NAMALWA (cell line): ENCODE measurements at places on chromosomes 4 and X.

GRCh38 chr4:146932116-146932515, 13.5 kb downstream of the TTC29 start:
- DNase-seq, result no peak

- no peak for DNase-seq
These were observed 165.8 kb downstream of the GASK1B start for GRCh38 chr4:158006990-158007389.

DNA sequence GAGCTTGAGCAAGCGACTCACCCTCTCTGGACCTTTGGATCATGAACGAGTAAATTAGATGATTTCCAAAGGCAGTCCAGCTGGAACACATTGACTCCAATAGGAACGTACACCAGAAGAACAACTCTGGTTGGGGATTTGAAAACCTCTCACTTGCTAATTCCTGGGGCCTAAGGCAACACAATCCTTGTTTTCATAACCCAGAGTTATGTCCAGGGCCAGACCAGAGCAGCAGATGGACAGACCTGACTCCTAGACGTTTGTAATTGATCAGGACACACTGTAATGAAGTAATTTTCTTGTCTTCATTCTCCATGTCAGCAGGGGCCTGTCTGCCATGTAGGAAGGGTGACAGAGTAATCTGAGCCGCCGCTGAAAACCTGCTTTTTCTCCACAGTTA, 283.9 kb downstream of the IDS start:
- no peak for DNase-seq

GRCh38 chr4:22787753-22788375, 95.1 kb downstream of the GBA3 start:
- DNase-seq, result no peak

DNA sequence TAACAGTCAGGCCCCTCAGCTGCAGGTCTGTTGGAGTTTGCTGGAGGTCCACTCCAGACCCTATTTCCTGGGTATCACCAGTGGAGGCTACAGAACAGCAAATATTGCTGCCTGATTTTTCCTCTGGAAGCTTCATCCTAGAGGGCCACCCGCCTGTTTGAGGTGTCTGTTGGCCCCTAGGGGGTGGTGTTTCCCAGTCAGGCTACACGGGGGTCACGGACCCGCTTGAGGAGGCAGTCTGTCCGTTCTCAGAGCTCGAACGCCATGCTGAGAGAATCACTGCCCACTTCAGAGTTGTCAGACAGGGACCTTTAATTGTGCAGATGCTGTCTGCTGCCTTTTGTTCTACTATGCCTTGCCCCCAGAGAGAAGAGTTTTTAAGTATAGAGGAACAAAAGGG, 160.8 kb downstream of the DKK2 start:
- DNase-seq, result no peak

DNA sequence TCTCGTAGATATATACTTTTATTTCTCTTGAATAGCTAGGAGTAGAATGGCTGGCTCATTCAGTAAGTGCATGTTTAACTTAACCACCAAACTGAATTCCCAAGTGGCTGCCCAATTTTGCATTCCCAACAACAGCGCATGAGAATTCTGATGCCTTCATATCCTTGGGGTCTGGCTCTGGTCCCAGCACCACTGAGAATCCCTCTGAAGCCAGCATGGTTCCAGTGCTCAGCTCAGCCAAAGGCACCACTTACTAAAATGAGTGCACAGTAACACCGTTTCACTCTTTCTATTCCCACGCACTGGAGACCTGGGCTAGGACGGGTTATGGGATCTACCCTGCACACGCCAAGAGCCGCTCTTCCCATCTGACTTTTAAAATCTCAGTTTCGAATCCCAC, 60.4 kb downstream of the CASP3 start:
- DNase-seq, result no peak

GRCh38 chr4:22780317-22780716, 87.6 kb downstream of the GBA3 start:
- no peak for DNase-seq

DNA sequence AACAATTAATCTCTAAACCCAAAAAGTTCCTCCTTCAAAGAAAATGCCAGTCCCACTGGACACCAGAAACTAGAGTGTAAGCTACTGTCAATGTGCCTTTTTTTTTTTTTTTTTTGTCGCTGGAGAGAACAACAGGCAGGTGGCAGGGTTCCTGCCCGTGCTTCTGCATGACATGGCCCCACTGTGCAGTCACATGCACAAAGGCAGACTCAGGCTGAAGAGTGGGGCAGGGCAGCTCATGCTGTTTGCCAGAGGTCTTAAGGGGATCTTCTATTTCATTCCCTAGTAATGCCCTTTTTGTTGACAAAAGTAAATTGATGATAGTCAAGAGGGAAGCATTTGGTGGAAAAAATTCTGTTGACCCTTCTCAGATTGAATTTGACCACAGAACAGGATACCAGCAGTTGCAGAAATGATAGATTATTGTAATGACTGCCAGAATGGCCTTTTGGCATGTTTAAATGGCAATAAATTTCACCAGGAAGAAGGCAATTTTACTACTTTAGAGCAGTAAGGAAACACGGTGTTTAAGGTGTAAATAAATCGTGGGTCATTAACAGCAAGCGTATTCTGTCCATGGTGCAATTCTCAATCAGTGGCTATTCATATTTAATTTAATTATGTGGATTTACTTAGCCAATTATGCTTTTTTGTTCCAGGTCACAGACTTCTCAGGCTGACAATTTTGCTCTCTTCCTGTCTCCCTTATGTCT, 80.9 kb downstream of the NKX6-1 start:
- DNase-seq, result no peak

- DNase-seq, result no peak
These were observed 101.3 kb downstream of the SLC2A9 start for GRCh38 chr4:9920029-9920428.

DNA sequence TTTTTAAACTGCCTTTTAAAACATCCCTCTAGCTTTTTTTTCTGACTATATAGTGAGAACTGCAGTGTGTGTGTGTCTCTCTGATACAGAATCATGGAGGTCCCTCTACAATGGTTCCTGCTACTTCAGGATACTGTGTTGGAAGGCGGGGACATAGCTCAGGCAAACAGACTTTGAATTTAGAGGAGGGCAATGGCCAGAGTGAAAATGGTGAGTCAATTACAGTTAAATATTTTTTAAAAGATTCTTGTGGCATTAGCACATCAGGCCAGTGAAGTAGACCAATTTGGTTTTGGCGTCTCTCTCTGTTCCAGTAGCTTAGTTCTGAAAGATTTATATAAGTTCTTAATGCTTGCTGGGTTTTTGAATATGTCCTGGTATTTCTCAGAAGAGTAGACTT, 47.1 kb downstream of the ALG13 start:
- DNase-seq, result no peak

DNA sequence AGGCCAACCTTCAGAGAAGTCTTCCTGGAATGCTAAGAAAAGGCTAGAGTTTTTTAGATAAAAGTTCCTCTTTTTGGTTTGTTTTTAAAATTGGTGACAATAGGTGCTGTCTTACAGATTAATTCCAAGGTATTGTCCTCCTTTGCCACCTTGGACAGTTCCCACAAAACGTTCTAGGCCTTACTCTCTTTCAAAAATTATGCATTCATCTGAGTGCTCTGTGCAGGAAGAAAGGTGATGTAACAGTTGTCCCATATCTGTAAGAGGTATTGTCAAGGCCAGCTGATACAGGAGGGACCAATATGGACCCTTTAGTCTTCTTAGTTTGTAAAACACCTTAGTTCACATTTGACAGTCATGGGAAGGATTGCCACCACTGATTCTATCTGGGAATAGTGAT, 15.9 kb upstream of the CXCL5 start:
- DNase-seq, result no peak

GRCh38 chr4:38111024-38111423, 150.8 kb downstream of the PTTG2 start:
- DNase-seq, result no peak

DNA sequence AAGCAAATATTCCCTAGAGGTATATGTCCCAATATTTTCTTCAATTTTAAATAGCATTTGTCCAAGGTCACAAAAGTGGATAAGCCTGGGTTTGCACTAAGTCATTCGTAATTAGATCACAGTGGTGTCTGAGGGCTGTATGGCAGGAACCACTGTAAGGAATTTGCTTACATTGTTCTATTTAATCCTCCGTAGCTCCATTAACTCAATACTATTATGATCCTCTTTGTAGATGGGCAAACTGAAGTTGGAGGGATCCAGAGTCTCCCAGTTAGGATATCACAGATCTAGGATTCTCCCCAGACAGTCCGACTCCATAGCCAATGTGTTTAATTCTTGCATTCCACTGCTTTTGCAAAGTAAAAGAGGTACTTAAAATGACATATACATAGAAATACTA, 242.7 kb upstream of the DCAF8L1 start:
- no peak for DNase-seq

GRCh38 chr4:24937917-24938281, 25.1 kb upstream of the CCDC149 start:
- DNase-seq, result no peak

DNA sequence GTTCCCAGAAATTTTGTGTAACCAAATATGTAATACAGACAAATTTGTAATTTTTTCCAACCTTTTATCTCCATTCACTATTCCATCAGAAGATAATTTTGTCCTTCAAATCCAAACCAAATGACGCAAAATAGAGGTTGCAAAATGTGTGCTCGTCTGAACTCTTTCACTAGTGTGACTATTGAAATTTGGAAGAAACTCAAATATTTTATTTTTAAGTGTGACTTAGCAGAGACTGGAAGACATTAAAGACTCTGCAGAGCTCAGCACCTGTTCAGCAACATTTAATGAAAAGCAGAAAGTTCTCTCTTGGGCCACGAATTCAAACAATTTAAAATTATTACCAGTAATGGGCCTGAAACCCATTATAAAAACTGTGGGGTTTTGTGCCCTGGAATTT, 30.0 kb upstream of the APELA start:
- no peak for DNase-seq

GRCh38 chr4:154471526-154472331, 19.9 kb downstream of the DCHS2 start:
- no peak for DNase-seq

DNA sequence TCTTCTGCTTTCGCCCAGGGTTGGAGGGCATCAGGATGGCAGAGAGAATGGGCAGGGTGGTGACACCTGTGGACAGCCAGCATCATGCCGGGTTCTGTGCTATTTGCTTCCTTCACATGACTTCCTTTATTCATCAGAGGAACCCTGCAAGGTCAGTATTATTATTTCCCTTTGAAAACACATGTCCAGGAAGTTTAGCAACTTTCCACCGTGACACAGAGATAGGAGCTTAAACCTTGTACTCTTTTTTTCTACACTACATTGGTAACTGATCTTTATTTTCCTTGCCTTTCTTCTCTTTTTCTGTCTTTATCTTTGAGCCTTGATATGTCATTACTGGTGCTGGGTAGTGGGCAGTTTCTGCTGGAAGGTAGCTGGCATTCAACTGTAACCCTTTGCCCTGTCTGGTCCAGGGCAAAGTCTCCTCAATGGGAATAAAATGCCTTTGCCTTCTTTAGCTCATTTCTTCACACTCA, 5.0 kb upstream of the MGST2 start:
- DNase-seq, result no peak

DNA sequence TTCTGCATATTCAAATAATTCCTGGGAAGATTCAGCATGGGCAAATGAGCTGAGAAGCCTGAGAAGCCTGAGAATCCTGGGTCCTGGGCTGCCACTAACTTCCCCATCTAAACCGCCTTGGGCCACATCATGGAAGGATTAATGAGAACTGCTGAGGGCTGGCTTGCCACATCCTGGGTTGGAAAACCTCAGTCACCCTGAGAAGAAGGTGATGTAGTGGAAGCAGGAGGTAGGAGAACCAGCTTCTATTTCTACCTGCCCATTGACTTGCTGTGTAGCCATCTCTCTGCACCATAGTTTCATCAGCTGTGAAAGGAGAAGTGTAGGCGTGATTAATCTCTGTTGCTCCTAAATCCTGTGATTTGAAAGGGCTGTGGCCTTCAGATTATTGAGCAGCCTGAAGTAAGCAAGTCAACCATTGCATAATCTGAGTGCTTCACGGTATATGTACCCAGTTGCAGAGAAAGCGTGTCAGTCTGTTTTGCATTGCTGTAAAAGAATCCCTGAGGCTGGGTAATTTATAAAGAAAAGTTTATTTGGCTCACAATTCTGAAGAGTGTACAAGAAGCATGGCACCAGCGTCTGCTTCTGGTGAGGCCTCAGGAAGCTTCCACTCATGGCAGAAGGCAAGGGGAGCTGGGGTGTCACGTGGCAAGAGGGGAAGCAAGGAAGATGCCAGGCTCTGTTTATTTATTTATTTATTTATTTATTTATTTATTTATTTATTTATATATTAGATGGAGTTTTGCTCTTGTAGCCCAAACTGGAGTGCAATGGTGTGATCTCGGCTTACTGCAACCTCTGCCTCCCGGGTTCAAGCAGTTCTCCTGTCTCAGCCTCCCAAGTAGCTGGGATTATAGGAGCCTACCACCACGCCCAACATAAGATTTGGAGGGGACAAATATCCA, 140.9 kb upstream of the ATP6AP2 start:
- DNase-seq, result no peak

- DNase-seq, result no peak
These were observed 610.7 kb upstream of the ADGRL3 start for GRCh38 chr4:60589425-60589824.

DNA sequence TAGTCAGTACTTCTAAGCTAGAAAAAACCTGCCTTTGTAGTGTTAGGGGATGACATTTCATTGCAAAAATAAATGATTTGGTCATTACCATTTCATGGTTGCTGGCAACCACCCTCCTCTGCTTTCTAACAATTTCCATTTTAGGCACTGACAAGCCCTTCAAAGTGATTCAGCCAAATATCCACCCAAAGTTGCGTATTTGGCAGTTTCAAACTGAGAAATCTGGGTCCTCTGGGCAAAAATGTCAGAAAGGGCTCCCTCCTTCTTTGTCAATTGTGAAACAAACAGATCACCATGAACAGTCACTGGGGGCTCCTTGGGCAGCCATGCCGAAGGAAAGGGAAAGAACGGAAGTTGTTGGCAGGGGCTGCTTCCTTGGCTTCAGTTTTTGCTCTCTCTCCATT, 33.0 kb downstream of the PLAC1 start:
- no peak for DNase-seq

GRCh38 chrX:103730796-103731493, 20.2 kb downstream of the TMEM31 start:
- DNase-seq, result no peak

DNA sequence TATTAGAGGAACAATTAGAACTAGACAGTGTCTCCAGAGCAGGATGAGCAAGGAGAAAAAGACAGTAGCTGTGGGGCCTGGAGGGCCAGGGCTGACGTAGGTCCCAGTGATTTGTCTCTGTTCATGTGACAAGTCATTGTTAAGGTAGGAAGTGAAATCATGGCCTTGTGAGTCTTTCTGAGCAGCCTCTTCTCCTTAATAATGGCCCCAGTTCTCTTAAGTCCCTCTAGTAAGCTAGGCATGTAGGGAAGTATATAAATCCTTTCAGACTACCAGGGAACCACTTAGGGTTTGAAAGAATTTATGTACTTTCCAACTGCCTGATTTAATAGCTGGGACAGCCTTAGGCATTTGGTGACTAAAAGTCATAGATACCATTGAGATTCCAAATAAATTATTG, 133.0 kb downstream of the KLHL8 start:
- DNase-seq, result no peak

DNA sequence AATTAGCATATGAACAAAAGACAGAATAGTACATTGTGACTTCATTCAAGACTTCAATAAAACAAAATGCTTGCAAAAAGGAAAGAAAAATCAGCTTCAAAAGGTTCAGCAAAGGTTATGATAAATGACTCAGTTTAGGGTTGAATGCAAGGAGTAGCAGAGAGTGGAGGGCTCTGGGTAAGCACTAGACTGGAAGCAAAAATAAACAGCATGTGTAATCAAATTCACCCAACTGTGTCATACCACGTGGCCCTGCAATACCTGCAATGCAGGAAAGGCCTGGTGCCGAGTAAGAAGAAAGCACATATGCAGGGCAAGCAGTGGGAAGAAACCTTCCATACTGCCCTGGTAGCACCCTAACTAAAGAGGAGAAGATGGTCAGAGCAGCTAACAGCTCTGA, 88.7 kb downstream of the ATP11C start:
- DNase-seq, result no peak
